ENCODE measurements at places on chromosomes 3 and 15.

DNA sequence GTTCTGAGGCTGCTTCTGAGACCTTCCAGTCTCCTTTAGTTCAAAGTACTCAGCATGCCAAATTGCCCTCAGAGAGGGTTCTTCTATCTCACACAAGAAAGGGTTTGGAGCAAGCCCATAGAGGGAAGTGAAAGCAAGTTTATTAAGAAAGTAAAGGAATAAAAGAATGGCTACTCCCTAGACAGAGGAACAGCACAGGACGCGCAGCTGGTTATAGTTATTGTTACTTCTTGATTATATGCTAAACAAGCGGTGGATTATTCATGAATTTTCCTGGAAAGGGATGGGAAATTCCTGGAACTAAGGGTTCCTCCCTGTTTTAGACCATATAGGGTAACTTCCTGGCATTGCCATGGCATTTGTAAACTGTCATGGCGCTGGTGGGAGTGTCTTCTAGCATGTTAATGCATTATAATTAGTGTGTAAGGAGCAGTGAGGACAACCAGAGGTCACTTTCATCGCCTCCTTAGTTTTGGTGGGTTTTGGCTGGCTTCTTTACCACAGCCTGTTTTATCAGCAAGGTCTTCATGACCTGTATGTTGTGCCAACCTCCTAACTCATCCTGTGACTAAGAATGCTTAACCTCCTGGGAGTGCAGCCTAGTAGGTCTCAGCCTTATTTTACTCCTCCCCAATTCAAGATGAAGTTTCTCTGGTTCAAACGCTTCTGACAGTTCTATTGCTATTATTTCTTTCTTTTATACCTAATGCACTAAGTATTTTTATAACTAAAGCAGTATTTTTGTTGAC is 26.3 kb downstream of the SCN11A start:
- DNase-seq: no peak

DNA sequence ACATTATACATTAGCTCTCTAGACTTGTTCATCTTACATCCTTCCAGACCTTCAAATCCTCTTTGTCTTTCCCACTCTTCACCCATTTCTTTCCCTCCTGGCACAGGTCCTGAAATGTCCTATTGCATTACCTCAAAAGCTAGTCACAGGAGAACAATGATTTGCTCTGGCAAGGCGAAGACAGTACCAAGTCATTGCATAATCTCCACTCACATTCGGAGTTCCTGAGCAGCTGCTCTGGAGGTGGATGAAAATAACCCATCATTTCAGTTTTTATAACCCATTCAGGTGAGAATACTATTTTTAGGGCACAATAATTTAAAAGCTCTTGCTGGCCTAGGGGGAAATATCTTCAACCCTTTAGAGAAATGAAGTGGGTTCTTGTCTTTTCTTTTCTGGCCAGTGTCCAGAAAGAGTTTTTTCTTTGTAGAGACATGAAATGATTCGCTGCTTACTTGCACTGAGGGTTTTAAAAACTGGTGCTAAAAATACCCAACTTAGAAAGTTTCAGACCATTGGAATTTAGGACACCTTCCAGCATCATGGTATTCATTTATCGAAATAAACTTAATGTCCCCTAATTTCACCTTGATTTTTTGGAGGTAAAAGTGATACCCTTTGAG is 23.4 kb upstream of the DYNC1LI1 start:
- no peak for DNase-seq

DNA sequence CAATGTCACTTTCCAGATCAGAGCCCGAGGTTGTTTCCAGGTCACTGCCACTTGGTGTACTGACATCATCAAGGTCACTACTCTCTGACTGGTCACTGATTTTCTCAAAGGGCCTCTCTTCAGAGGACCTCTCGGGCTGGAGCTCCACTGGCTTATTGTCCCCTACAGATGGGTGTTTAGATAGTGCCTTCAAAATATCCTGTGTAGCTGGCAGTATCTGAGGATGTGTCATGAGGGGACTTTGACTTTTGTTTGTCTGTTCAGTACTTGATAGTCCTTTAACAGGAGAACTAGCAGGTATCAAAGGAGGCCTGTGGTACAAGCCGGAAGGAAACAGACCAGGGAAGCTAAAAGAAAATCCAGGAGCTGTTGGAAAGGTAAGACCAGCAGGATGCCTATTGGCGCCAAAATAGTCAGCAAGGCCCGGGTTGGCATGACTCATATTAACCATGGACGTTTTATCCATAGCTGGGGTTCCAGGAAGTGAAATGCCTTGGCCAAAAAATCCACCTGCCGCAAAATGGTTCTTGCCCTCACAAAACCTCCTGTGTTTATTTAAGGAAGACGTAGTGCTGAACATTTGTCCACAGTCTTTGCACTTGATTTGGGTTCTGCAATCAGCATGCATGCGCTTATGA is 547.3 kb downstream of the MECOM start:
- DNase-seq: no peak

- no peak for DNase-seq
Observed at GRCh38 chr15:22980189-22981050, at the start of gene CYFIP1. Gene CYFIP1, minus strand, starts transcription at chr15:22980368. Its CDS starts 33,083 bp downstream, at chr15:22947285.

DNA sequence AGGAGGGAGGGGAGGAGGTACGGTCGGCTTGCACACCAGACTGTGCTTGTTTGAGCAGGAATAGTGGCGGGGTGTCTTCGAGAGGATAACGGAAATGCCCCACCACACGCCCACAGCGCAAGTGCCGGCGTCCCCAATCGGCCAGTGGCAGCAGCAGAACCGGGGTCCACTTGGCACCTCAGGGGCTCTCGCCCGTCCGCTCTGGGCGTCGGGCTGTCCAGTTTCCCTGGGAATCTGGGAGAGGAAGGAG is 53.7 kb downstream of the CCDC54 start:
- no peak for DNase-seq

- no peak for DNase-seq
Observed at GRCh38 chr3:82132210-82133069, 371.0 kb upstream of the GBE1 start.

DNA sequence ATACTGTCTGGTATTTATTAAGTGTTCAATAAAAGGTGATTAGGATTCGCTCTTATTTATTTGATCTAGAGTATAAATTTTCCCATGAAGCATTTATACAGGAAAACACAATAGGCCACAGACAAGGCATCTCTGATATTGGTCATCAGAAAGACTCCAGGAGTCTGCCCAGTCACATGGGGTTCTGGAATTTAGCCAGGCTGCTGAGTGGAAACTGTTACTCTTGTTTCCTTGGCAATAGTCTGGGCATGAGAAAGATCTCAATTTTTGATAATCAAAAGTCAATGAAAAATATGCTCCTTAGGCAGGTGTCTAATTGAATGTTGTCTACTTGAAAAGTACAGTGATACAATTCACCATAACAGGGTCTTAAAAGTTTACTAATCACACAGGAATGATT is 161.2 kb downstream of the FRMD5 start:
- DNase-seq: no peak

DNA sequence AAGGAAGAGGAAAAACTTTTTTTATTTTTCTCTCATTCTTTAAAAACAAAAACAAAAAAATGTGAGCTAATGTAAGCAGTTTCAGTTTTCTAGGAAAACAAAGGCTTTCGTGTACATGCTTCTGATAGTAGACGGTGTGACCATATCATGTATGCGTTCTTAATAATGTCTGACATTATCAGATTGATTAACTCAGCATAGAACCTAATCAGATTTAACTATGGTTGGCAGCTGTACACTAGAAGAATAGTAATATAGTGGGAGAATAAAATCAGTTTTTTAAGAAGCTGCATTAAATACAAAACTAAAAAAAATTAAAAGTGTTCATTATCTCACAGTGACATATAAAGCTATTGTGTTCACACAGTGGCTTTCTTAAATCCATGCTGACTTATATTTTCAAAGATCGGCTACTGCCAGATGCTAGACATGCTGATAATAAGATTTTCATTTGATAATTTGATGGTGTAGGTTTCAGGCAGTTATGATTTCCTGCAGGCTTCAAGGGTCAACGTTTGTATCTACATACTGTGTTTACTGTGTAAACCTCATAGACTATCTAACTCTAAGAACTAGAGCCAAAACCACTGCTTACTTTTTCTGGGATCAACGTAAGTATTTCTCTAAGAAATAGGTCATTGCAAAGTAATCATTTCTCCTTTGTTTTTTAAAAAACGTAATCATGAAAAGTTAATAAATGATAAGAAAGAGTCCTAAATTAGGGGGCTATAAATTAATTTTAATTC is 74.0 kb downstream of the UBE2E2 start:
- no peak for DNase-seq

DNA sequence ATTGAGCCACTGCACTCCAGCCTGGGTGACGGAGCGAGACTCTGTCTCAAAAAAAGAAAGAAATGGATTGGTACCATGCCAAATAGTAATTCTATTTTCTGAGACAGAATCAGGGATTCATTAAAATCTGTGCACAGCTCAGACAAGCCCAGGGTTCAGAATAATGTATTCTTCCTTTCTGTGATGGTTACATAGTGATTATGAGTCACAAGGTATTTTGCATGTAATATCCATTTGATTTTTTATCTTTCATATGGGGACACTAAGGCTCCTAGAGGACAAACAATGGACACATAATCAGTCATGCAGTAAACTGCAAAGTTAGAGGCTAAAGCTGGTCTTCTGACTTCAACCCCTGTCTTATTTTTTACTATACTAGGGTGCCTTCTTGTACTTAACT is 156.8 kb upstream of the COL8A1 start:
- DNase-seq: no peak

- no peak for DNase-seq
Observed at GRCh38 chr15:73794443-73795133, 41.4 kb upstream of the INSYN1 start.

- DNase-seq: no peak
Observed at GRCh38 chr3:162764051-162764807, 1267.6 kb downstream of the OTOL1 start.

- no peak for DNase-seq
Observed at GRCh38 chr15:98865397-98866339, 141.9 kb downstream of the PGPEP1L start.

DNA sequence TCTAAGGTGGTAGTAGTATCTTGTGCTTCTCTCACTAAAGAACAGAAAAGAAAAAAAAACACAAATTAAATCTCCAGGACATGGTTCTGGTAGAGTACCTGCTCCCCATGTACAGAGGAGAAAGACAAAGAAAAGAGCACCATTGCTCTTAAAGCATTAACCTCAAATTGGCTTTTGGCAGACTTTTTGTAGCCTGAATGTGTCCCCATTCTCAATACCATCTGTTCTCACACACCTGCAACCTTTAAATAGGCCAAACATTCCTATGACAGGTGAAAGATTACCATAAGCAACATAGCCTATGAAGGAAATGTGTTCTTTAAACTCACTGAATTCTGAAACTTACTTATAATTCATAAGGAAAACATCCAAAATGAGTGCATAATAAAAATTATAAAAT is 68.0 kb downstream of the TIPARP start:
- no peak for DNase-seq

DNA sequence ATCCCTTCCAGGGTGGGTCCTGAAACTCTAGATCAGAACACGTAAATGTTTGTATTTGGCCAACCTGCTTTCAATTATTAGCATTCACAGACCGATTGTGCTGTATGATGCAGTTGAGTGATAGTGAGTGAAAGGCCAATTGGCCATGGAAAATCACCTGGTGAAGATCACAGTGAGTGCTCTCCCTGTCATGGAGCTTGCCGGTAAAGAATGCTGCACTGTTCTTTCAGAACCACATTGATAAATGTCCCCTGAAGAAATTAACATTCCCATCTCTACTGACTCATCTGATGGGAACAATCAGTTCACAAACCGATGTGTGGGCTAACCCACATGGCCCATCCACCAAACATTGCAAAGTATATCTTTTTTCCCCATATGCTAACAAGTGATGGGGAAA is 324.8 kb upstream of the TBL1XR1 start:
- DNase-seq: no peak

DNA sequence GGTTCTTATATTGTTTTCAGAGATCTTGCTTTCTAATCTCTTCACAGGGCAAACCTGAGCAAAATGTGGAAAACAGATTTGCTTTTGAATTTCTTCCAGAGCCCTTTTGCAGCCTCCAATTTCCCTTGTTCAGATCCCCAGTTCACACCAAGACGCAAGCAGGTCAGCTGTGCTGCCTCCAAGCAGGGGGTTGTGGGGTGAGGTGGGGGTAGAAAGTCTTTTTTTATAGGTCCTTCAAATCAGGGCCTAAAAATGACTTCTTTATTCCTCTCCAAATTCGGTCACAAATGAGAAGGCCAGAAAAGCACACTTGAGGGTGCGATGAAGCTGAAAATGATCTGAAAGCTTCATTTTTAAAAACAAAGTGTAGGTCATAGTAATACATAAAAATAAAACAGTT is 26.3 kb upstream of the AVEN start:
- no peak for DNase-seq

GRCh38 chr3:99902091-99902490 is 84.4 kb downstream of the CMSS1 start:
- DNase-seq: no peak

Data from SK-N-MC (cell line).